ENCODE measurements at places on chromosomes 2 and 18.

DNA sequence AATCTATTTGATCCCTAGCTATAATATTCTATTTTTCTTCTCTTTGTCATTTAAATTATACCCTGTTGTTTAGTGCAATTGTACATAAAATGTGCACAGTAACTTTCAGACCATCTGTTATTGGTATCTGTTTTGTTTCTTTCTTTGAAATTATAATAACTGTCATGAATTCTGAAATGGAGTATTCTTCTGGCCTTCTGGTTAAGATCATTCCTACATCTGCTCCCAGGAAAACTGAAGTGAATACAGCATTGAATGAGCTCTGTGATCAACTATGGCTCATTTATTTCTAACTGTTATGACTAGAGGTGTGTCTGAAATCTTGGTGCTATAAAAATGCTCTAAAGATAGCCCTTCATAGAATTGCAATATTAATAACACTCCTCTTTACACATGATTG lies 788.4 kb upstream of the TMEFF2 start:
- DNase-seq, result no peak

DNA sequence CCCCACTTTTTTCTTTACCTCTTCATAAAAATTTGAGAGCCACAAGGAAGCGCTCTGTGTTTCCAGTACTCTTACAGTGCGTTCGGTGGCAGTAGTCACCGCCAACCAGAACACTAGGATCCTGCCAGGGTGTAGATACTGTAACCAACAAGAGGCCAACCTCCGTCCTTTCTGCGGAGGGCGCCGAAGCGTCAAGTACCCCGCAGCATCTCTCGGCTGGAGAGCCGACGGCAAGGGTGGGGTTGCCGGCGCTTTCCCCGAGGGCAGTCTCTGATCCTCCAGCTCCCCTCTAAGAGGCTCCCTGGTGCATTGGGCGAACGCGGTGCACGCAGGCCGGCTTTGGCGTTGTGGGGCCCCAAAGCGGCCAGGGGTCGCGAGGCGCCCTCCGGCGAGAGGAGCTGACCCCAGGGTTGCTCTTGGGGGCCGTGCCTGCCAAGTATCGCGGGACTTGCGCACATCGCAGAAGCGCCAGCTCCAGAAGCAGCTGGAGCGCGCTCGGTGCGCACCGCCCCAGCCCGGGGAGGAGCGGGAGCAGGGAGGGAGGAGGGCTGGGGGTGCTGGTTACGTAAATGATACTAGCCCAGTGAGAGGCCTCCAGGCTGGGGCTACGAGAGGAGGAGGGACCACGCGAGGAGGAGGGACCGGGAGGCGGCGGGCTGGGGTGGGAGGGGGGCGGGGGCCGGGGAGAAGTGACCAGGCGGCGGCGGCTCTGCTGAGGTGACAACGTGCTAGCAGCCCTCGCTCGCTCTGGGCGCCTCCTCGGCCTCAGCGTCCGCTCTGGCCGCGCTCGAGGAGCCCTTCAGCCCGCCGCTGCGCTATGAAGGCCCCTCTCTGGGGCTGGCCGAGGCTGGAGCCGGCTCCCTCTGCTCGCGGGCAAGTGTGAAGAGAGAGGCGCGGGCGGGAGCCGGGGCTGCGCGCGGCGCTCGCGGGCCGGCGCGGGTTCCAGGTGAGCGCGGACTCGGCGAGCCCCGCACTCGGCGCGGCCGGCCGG lies at the start of gene GALNT13:
Gene GALNT13, plus strand, starts transcription at position 692 of the 991 bp plus-strand sequence.
- no peak for DNase-seq

DNA sequence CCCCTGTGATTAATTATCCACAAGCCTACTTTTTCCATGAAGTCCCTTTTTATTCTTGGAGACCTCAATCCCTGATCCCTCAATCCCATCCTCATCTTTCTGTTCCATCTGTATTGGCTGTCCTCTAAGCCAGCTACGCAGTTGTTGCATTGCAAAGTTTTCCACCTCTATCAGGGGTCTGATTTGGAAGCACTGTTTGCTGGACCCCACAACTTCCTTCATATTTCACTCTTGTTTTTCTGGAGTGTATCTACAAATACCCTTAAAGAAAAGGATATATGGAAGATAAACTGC lies 22.4 kb downstream of the FN1 start:
- DNase-seq, result no peak

- DNase-seq, result no peak
These were observed 835.0 kb upstream of the FANCL start for GRCh38 chr2:59076079-59076619.

- DNase-seq, result no peak
These were observed 36.3 kb upstream of the CTDP1 start for GRCh38 chr18:79643054-79643984.

- DNase-seq, result no peak
These were observed 49.5 kb upstream of the MRPL33 start for GRCh38 chr2:27721884-27722485.

- no peak for DNase-seq
These were observed 295 bp downstream of the GAREM1 start for GRCh38 chr18:32470460-32470713.

DNA sequence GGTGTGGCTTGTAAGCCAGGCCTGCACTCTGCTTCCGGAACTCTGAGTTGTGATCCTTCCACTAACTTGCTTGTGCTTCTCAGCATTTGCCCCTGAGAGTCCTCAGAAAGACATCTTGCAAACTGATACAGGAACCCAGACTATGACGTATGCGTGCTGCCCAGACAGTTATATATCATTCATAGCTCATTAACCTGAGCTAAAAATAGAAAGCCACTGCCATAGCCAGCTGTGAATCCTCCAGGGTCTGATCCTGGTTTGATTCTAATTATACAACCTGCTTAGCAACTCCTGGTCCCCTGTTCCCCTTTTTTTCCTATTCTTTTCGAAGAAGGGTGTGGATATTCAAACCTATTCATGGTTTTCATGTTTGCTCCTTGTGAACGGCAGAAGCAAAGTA lies 63.7 kb downstream of the MARCHF4 start:
- DNase-seq, result no peak

Measured in T-helper 22 cell (primary cell).